ENCODE measurements at places on chromosomes 16 and 17.

GRCh38 chr17:83148317-83149028 lies 69.1 kb downstream of the METRNL start:
- no peak for DNase-seq

- peak; percentile 80 for DNase-seq
Observed at GRCh38 chr16:68752602-68753001, 15.5 kb downstream of the CDH1 start.

DNA sequence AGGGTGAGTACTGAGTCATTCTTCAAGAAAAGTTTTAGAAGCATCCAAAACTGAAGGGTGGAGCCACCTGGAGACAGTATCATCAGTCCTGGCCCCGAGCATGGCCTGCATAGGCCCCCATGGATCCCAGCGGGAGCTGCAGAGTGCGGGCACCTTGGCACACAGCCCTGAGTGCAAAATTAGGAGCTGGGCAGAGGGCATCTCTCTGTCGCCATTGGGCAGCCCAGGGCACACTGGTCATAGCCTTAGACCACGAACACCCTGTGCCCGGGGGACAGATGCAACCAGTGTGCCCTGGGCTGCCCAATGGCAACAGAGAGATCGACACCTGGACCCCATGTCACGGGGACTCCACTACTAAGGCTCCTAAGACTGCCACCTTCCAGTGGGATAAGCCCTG lies 14.6 kb downstream of the MAPT start:
- no peak for DNase-seq

GRCh38 chr17:69558796-69559195 lies 144.3 kb downstream of the MAP2K6 start:
- no peak for DNase-seq

- DNase-seq, result peak; percentile 80
Observed at GRCh38 chr16:87713451-87714229, 52.1 kb downstream of the KLHDC4 start.

GRCh38 chr17:15262291-15263205 lies 2.6 kb downstream of the PMP22 start:
- no peak for DNase-seq

DNA sequence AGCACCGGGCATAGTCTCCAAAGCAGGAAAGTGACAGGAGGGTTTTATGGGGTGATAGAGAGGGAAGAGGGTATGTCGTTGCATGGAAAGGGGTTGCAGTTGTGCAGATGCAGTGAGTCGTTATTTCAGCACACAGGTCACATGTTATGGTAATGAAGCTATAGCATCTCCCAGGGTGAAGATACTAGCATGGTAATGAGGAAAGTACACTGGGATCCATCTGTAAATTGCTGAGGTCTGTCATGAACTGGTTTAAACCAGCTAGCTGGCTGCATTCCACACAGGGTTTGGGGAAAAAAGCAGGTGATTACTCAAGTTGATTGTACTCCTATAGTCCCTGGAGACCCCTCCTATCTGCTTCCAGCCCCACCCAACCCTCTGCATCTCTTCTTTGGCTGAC lies 11.7 kb downstream of the COX11 start:
- no peak for DNase-seq

- peak; percentile 6 for DNase-seq
Observed at GRCh38 chr17:78559749-78560368, 17.3 kb downstream of the DNAH17 start.

- DNase-seq, result peak; percentile 27
Observed at GRCh38 chr16:35431829-35432663, 1972.6 kb downstream of the TP53TG3F start.

DNA sequence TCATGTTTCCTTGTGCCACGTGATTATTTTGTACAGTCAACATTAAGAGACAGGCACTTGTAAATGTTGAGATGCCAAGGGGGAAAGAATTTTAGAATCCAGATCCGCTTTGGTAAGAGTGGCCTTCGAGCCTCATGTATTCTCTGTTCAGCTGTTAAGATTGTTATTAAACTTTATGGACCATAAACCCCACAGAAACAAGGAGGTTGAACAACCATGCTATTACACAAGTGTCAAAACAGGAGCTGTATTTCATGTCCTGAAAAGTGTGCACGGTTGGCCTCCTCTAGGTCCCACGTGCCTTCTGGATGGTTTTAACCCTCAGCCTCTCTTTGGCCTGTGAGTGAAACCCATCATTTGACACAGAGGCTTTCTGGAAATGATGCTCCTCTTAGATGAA lies 691.3 kb downstream of the MAF start:
- no peak for DNase-seq

GRCh38 chr16:84930298-84931106 lies 80.8 kb downstream of the ZDHHC7 start:
- no peak for DNase-seq

DNA sequence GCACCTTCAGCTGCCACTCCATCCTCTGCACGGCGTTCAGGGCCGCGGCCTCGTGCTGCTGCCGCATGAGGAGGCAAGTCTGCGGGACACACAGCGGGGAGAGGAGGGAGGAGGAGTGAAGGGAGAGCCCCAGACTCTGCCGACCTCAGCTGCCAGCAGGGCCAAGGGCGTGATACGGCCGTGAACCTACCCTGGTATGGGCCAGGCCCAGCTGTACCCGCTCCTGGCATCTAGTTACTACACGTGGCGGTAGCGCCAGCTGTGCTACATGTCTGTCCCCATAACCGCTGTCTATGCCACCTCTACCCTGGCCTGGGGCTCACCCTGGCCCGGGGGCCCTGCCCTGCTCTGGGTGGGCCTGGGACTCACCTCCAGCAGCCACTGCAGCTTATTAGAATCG lies 51.1 kb downstream of the ZNF778 start:
- DNase-seq, result no peak

DNA sequence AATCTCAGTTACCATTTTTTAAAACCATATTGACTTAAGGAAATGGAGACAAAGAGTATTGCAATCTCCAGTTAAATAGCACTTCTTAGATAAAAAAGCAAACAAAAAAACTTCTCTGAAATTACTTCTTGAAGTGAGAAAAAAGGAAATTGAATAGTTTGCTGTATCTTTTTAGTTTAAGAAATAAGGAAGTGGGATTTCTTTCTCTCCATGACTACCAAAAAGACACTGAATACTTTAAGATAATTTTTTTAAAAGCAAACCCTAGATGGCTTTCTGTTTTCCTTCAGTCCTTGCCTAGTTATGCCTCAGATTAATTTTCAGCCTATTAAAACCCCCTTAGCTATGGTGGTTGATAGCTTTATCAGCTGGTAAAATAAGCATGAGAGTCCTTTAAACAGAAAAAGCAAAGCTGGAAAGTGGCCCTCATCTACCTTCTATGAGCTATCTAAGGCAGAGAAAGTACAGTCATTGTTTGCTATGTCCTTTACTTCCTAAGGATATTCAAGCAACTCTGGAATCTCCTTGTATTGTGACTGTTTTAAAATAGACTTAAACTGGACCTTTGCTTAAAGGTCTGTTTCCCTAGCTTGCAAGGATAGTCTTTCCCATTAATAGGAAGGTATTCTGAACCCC lies 28.6 kb downstream of the TPPP3 start:
- no peak for DNase-seq

DNA sequence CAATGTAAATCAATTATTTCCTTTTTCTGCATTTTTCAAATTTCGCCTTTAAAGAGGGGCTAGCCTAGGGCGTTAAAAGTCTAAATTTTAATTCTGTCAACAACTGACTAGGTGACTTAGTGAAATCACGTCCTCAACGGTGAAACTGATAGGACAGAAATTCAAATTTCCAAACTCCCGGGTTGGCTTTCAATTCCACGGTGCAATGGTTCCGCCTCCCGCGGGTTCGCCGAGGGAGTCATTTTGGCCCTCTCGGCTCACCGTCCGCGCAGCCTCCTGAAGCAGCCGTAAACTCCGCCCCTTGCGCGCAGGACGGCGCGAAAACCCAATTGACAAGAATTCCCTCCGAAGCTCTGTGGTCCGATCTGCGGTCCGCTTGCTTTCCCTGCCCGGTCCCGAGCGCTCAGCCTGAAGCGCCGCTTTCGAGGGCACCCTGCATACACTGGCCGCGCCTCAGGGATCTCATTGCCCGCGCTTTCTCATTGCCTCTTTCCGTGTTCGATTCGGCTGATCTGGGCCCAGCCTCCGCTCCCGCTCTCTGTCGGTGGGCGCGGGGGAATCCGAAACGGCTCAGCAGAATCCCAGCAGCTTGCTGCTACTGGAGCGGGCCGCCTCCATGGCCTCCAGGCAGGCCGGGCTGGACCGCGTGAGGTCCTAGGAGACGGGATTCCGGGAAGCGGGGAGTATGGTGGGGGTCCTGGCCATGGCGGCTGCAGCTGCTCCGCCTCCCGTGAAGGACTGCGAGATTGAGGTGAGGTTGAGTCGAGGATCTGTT lies at the start of gene ATAD5:
Gene ATAD5 (plus strand): TSS at position 304 of the 775 bp plus-strand sequence. CDS start 382 bp downstream, at position 686.
- DNase-seq, result peak; percentile 92

DNA sequence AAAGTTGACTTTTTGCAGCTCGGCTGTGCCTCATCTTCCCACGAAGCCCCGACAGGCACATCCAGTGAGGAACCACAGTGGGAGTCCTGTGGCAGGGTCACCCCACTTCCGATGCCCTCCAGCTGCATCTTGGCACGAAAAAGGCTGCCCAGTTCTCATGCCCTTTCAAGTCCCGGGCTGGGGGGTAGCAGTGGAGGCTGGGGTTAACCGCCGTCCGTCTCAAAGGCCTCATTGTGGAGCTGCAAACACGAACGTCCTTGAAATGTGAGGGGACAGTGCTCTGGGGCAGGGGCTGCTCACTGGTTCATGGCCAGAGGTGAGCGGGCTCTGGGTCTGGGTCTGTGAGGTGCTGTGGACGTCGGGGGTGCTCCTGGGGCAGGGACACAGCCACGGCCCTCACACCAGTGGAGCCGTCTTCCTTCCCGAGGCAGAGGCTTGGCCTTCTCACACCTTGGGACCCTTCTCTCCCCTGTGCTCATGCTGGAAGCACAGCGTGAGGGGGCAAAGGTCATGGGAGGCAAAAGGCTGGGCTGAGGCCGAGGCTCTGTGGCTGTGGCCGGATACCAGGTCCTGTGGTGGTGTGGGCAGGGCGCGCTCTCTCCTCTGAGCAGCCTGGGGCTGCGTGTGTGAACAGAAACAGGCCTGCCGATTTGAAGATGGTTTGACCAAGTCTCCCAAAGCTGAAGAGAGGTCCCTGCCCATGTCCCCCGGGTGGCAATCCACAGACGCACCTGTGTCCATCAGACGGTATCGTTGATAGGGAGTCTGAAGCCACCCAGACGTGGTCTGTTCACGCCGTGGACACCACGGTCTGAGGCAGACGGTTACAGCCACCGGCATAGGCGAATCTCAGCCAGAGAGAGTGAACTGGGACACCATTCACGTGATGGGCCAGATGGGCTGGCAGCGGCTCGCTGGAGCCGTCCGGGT lies 3.1 kb upstream of the MC1R start:
- DNase-seq, result no peak

- no peak for DNase-seq
Observed at GRCh38 chr17:49640556-49640955, 37.3 kb downstream of the SPOP start.

- DNase-seq, result no peak
Observed at GRCh38 chr17:61390479-61390791, 9.2 kb upstream of the TBX2 start.

DNA sequence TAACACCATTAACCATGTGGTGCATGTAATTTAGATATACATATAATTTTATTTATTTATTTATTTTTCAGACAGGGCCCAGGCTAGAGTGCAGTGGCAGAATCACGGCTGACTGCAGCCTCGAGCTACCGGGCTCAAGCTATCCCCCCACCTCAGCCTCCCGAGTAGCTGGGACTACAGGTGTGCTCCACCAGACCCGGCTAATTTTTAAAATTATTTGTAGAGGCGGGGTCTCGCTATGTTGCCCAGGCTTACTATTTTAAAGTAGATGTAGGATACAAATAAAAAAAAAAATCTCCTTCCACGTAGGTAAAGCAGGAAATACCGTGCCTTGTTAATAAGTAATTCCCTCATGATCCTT lies 446 bp upstream of the COQ7 start:
- no peak for DNase-seq

GRCh38 chr17:37060094-37060493 lies 111.3 kb downstream of the AATF start:
- no peak for DNase-seq

- DNase-seq, result peak; percentile 52
Observed at GRCh38 chr16:2520784-2521531, 787 bp downstream of the AMDHD2 start.

- no peak for DNase-seq
Observed at GRCh38 chr16:85662976-85663830, 25.6 kb downstream of the GINS2 start.

GRCh38 chr17:50394711-50395110 lies 2.6 kb downstream of the LRRC59 start:
- no peak for DNase-seq

- DNase-seq, result no peak
Observed at GRCh38 chr16:67430977-67431774, at the start of gene HSD11B2. HSD11B2 (plus strand) TSS chr16:67431121; CDS start chr16:67431249, 128 bp downstream.

DNA sequence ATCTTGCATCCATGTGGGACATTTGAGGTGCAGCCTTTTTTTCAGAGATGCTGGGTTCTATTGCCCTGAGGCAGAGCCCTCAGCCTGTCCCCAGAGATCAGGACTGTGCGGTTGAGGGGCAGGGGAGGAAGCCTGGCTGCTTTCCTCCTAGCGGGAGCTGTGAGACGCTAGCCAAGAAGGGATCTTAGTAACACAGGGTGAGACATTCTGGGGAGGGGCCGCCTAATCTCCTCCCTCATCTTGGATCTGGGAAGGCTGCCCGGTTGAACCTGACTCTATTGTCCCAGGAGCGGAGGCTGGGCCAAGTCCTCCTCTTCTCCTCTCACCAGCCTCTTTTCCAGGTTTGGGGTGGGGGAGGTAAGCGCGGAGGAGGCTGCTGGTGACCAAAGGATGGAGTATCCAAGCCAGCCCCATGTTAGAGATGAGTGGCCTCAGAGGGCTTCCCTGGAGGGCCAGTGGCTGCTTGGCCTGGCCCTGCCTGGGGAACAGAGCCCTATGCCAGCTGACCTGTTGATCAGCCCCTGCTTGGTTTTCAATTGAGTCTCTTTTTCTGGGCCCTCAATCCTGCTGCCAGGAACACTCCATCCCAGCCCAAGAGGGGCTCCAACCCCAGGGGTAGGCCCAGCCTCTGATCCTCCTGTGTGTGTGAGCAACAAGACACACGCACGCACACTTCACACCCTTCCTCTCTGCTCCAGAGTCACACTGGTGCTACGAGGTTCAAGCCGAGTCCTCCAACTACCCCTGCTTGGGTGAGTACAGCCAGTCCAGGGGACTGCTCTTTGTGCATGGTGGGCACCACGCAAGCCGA lies 5.0 kb downstream of the CA4 start:
- DNase-seq, result no peak

GRCh38 chr17:73952480-73953205 lies 250.8 kb upstream of the RPL38 start:
- DNase-seq, result peak; percentile 6

GRCh38 chr17:5931616-5932015 lies 138.6 kb upstream of the WSCD1 start:
- no peak for DNase-seq
